ENCODE measurements at places on chromosomes 5 and 9.

DNA sequence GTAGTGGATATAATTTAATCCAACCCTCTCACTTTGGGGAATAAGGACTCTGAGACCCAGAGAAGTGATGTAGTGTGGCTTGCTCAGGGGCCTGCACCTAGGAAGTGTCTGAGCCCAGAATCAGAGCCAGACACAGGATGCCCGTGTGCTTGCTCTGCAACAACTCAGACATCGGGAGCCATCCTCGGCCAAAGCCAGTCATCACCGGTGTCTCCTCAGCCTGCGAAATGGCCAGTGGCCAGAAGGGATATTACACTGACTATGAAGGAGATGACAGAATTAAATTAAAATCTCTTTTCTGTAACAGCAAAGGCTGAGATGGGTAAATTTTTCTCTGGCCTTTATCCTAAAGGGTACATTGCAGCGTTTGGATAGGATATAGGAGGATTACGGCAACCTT is 102.9 kb downstream of the MARCHF11 start:
- DNase-seq: no peak

GRCh38 chr5:74576941-74577456 is 63.5 kb downstream of the ENC1 start:
- DNase-seq: peak; percentile 76

- DNase-seq: no peak
Observed at GRCh38 chr9:76441551-76442322, 17.2 kb upstream of the GCNT1 start.

GRCh38 chr9:129610213-129610472 is 10.8 kb downstream of the C9orf50 start:
- DNase-seq: no peak

DNA sequence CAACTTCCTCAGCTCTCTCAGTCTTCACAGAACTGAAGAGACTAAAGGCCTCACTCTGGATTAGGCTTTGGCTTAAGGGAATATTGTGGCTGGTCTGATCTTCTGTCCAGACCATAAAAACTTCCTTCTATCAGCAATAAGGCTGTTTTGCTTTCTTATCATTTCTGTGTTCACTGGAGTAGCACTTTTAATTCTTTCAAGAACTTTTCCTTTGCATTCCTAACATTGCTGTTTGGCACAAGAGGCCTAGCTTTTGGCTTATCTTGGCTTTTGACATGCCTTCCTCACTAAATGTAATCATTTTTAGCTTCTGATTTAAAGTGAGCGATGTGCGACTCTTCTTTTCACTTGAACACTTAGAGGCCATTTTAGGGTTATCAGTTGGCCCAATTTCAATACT is 88.7 kb upstream of the ACOT12 start:
- DNase-seq: peak; percentile 18

- no peak for DNase-seq
Observed at GRCh38 chr5:108257996-108258395, 123.9 kb downstream of the FBXL17 start.

- no peak for DNase-seq
Observed at GRCh38 chr5:109901628-109901981, 211.9 kb downstream of the MAN2A1 start.

DNA sequence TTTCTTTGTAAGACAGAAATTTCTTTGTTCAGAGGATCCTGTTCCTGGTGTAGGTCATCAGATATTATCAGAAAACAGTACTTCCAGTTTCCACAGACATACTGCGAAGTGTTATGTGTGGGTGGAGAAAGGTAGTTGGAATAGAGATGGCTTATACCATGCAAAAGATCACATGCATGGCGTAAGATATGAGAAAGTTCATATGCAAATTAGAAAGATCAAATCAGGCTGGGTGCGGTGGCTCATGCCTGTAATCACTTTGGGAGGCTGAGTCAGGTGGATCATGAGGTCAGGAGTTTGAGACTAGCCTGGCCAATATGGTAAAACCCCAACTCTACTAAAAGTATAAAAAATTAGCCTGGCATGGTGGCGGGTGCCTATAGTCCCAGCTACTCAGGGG is 65.2 kb upstream of the GLIS3 start:
- no peak for DNase-seq

- no peak for DNase-seq
Observed at GRCh38 chr5:9523090-9523823, 22.6 kb downstream of the SEMA5A start.

GRCh38 chr9:134247918-134248631 is 78.2 kb upstream of the RXRA start:
- DNase-seq: no peak

DNA sequence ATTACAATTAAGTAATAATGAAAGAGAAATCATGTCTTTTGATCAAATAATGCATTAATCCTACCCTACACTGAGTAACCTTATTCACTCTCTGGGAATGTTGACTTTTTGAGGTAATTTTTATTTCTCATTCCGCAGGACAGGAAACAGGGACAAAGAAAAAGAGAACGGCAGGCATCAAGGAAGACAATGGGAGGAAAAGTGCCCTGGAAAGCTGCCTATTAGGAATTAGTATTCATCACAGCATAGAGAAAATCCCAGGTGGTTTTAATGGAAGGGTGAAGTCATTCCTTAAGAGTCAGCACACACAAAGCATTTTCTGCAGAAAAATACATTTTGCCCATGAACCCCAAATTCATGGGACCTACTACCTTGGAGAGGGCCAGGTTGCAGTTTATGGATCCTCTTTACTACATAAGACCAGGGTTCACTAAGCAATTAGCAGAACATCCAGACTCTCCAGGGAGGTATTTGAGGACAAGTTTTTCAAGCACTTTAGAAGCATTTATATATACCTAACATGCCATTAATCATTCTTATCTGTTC is 9.4 kb downstream of the FSTL4 start:
- no peak for DNase-seq

- no peak for DNase-seq
Observed at GRCh38 chr5:167982-168660, 23.2 kb upstream of the LRRC14B start.

DNA sequence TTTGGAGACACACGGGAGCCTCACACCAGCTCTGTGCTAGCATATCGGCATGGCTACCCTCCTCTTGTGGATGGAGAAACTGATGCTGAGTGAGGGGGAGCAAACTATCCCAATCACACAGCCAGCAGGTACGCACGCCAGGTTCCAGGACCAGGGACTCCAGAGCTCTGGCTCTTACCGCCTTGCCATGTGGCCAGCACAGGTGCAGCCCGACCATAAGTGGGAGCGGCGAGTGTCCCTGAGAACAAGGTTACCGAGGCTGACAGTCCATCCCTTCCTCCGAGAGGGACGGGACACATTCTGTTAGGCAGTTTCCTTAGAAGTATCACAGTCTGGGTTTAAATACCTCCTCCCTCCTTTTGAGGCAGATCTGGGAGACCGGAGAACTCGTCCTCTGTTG is 86.0 kb downstream of the PAX5 start:
- DNase-seq: no peak

DNA sequence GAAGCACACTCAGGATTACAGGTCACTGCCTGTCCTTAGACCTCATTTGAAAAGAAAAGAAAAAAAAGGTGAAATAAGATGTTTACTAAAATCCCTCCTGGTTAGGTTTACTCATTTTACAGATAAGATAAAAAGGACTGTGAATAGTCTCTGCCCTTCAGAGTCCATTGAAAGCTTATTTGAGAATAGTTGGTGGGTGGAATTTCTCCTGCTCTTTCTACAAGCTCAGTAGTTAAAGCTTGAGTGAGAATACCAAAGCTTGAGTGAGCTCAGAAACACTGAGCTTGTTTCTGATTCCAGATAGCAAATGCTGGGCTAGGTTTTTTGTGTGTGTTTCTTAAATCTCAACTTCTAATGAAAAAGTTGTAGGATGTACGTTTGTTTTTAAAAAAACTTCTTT is 106.7 kb downstream of the SLF1 start:
- DNase-seq: no peak

GRCh38 chr9:81479573-81479972 is 209.8 kb downstream of the TLE1 start:
- no peak for DNase-seq

DNA sequence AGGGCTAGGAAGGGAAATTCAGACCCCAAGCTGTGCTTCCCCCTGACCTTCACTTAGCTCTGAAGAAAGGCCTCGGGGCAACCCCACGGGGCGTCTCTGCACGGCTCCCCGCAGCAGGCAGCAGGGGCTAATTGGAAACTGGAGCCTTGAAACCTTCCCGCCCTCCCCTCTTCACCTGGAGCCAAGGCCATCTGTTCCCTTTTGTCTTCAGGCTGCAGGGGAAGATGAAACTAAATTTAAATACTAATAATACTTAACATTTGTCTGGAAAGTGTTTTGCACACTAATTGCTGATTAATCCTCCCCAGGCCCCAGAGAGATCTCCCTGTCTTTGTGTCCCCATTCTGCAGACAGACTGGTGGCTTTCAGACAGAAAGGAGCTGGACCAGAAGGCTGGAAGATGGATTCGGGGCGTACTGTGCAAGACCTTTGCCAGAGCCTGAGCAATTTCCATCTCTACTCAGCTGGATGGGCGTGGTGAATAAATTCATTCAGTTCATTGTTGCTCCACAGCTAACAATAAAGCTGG is 34.1 kb upstream of the CPLX2 start:
- peak; percentile 28 for DNase-seq

GRCh38 chr5:45440466-45440865 is 255.7 kb downstream of the HCN1 start:
- DNase-seq: no peak

DNA sequence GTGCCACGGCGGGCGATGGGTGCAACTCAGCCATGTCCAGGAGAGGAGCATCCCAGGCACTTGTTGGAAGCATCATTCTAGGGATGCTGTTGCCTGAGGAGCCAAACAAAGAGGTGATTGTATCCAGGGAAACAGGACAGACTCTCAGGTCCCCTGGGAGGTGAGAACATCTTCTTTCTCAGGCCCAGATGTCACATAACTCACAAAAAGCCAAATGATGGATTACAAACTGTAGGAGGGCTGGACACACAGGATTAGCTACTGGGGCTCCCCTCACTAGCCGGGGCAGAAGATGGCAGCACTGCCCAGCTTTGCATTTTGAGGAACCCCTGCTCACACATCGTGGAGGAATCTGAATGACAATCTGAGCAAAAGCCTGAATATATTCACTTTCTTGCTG is 64.7 kb upstream of the NFIL3 start:
- DNase-seq: no peak

DNA sequence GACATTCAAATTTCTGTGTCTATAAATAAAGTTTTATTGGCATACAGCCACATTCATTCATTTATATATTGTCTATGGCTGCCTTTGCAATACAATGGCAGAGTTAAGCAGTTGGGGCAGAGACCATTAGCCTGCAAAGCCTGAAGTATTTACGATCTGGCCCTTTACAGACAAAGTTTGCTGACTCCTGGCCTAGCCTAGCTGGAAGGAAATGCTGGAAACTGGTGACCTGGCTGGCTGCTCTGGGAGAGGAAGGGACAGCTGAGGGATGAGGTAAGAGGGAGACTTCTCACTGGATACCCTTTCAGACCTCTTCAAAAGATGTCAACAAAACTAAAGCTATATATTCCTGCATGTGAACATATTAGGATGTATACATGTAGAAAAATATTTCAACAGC is 66.0 kb upstream of the PPARGC1B start:
- no peak for DNase-seq

DNA sequence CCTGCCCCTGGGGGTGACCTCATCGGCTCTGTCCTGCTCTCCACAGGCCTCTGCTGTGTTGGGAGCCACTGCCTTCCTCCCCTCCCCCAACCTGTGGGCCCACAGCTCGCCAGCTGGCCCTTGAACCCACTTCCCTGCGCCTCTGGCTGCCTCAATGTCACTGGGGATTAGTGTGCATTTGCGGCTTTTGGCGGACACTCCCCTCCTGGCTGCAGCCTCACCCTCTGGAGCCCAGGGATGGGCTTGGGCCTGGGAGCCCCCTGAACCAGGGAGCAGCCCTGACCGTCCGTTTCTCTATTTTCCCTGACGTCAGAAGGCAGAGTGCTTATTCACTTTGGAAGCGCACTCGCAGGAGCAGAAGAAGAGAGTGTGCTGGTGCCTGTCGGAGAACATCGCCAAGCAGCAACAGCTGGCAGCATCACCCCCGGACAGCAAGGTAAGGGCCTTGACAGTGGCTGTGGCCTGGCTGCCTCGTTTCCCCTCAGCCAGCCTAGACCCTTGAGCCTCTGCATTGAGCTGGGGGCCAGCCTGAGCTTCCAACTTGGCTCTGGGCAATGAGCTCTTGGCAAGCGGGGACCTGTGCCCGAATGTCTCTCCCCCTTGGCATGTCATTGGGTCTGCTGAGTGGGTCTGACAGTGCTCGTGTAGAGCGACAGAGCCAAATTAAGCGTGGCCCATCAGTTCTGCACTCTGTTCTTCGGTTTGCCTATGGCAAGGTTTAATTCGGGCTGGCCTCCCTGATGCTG is 73.1 kb downstream of the RGS3 start:
- DNase-seq: peak; percentile 68

DNA sequence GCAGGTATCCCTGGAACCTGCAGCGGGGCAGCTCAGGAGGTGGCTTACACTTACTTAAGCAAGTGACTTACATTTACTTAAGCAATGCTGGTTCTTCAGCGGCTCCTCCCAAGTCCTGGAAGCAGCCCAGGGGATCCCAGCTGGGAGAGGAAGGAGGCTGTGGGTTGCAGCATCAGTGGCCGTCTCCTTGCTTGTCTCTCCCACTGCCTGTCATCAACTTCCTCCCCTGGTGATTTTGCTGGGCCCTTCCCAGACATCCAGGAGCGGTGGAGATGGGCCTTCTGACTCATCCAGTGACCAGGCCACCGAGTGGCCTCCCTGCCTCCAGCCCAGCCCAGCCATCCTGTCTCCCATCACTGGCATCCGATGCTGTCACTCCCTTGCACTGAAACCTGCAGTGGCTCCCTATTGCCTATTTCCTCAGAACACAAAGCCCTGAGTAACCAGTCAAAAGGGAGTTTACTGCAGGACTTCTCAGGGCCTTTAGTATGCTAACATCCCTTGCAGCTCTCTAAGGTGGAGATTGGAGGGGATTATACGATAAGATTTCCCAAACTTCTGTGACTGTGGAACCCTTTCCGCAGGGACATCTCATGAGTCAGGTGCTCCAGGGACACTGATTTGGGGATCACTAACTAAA is 155.9 kb upstream of the PHYKPL start:
- peak; percentile 44 for DNase-seq

- no peak for DNase-seq
Observed at GRCh38 chr9:90579181-90579580, 63.4 kb downstream of the DIRAS2 start.

DNA sequence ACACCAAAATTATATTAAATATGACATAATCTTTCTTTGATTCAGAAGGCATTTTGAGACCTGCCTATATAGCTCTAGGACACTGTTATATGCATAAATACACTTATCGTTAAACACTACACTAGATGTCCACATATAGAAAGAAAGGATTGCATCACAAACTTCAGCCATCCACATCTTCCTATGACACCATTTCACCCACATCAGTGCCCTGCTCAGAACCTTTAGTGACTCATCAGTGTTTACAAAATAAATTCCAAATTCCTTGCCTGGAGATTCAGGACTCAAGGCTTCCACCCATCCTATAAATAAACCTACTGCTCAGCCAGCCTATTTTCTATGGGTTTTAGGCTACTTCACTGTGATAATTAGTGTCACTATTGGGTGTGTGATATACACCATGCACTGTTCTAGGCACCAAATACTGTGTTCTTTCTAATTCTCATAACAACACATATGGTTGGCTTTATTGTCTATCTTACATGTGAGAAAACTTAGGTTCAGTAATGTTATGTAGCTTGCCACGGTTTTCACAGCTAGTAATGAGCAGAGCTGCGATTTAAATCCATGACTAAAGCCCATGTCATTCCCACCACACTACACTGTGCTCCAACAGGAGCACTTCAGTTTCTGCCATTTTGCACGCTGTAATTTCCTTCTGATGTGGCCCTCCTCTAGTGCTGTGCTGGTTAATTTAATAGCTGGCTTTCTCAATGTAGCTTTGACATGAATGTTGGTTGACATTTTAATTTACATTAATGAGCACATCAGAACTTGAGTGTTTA is 103.3 kb downstream of the SREK1 start:
- DNase-seq: peak; percentile 35
